ENCODE measurements at places on chromosomes 6 and 20.
A peak's percentile ranks its signal among the peaks of the same experiment; 100 is the strongest.

GRCh38 chr6:78308025-78308424 lies 559.3 kb upstream of the IRAK1BP1 start:
- DNase-seq = no peak

DNA sequence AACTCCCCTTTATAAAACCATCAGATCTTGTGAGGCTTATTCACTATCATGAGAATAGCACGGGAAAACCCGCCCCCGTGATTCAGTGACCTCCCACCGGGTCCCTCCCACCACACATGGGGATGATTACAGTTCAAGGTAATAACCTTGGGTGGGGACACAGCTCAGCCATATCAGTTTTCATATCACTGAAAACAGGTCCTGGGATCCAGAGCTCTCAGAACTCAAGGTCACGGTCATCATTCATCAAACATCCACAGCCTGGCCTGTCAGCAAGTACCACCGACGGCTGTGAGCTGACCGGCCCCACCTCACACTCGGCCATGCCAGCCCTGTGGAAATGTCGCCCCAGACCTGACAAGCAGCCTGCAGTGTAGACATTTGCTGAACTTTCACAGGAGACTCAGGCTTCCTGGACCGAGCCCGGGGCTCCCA lies 14.1 kb upstream of the FRMD1 start:
- no peak for DNase-seq

- no peak for DNase-seq
Observed at GRCh38 chr20:1324598-1325172, 4.3 kb downstream of the SDCBP2 start.

- peak; percentile 68 for DNase-seq
Observed at GRCh38 chr6:166957087-166957804, 896 bp upstream of the RNASET2 start.

DNA sequence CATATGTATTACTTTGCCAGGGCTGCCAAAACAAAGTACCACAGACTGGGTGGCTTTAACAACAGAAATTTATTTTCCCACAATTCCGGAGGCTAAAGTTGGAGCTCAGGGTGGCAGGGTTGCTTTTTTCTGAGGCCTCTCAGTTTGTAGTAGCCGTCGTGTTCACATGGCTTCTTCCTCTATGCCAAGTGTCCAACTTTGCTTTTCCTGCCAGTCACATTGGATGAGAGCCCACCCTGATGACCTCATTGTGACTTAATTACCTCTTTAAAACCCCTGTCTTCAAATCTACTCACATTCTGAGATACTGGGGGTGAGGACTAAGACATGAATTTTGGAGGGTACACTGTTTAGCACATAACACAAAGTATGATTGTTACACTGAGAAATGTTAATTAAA lies 9.9 kb upstream of the ECT2L start:
- no peak for DNase-seq

DNA sequence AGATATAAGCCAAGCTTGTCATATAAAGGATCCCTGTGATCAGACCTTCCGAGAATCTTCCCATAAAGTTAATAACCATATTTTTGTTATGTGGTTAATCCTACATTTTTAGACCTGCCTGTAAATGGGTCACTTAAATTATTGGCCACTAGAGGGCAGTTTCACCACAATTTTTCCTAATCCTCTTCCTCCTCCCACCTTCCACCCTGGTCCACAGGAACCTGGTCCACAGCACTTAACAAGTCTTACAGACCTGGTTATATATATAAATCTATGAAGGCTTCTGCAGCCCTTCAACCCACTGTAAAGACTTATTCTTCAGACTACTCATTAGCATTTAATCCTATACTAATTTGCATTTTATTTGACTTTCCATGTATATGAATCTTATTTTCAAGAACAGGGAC lies 28.3 kb downstream of the MRS2 start:
- peak; percentile 7 for DNase-seq

DNA sequence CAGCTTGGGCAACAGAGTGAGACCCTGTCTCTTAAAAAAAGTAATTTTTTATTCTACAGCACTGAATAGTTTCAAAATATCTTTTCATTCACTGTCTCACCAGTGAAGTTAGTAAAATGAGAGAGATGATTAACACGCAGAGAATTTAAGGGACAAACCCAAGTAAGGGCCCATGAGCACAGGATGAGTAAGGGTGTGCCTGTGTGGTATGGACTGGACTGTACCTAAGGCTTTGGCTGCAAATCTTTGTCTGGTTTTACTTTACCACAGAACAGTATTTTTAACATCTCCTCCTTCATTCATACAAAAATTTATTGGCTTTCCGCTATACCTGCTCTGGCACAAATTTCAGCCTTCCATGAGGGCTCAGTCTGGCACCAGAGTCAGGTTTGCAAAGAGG lies 433.3 kb downstream of the UTRN start:
- no peak for DNase-seq
